ENCODE measurements at places on chromosomes 7 and 10.

DNA sequence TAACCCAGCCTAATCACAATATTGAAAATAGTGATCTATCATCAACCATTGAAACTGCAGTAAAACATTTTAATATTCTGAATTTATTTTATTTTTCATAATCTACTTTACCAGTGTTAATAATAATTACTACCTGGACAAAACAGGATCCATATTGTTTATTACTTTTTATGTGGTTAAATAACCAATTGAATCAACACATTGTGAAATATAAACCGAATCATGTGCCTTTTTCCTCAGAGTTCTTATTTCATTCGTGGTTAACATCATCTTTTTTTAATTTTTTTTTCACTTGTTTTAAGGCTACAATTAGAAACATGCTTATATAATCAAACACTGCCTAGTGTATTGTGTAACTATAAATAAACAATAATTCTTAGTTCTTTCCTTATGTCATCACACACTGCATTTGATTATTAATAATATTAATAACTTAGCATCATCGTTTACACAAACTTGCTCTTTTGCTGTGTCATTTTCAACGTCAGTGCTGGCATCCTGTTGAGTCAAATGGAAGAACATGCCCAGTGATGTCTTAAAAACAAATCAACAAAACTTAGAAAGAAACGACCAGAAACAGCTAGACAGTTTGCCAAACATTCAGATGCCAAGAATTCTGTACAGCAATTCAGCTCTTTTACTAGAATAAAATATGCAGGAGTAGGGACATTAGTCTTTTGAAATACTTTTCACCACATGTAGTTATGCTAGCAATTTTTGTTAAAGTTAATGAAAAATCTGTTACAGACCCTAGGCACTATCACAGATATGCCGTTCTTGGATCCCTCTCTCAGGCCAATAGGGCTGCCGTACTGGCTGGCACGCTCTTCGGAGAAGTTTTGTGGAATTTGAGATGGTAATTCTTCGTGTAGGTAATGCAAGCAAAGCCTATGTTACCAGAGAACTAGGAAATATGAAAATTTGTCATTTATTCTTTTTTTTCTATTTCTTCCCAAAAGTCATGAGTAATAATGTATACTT is 330.4 kb upstream of the SEMA3A start:
- no peak for DNase-seq

DNA sequence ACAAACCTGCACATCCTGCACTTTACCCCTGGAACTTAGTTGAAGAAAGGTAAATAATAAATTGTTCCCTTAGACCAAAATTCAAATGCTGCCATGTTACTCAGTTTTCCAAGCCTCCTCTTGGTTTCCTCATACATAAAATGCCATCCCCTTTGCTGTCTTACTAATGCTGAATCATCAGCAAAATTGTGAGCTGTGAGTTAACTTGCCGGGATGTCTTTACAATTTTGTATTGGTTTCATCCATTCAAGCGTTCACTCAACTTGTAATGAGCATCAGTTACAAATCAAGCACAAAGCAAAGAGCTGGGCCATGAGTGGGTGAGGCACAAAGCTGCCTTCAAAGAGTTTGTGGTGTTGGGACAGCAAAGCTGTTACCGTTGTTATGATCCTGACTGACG is 395.8 kb upstream of the ZMIZ1 start:
- no peak for DNase-seq

DNA sequence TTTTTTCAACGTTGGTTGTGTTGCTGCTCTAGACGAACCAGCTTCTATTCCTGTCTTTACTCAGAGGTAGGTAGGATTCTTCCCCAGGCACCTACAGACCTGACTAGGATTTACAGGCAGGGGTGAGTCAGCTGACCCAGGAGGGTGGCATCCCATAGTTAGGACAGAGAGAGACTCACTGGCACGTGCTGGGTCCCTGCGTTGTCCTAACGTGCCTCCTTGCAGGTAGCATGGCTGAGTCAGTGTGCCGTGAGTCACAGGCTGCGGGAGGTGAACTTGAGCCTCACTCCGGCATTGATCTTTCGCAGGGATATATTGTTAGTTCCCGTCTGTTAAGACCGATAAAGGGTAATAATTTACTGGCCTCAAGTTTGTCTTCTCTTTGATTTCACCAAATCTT is 96.5 kb downstream of the PFKFB3 start:
- no peak for DNase-seq

- DNase-seq = no peak
Observed at GRCh38 chr10:72106896-72107295, 18.5 kb upstream of the SPOCK2 start.

- no peak for DNase-seq
Observed at GRCh38 chr7:2245883-2246675, 4.1 kb downstream of the NUDT1 start.

DNA sequence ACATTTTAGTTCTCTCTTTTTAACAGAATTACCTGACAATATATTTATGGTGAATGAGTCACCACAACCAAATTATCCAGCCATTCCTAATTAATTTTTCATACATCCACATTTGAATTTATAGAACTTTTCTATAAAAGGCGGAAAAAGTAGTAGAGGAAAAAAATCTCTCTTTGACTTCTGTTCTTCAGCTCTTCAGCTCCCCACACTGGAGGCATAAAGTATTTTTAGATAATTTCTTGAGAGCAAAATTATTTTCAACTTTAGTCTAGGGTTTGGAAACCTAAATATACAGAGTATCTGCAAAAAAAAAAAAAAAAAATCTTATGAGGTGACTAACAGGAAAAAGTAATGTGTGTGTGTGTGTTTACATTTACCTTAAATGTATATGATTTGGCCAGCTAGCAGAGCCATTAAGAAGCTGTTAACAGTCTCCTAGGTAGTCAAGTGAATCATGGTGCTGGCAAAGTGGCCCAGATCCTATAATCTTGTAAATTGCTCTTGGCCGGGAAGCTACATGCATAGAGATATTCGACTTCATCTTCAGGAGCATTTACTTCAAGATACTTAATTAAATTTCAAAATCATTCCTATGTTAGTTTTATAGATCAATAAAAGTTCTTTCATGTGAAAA is 383.1 kb upstream of the STEAP1 start:
- DNase-seq = no peak

GRCh38 chr10:13039761-13040160 is 38.2 kb upstream of the CCDC3 start:
- no peak for DNase-seq

DNA sequence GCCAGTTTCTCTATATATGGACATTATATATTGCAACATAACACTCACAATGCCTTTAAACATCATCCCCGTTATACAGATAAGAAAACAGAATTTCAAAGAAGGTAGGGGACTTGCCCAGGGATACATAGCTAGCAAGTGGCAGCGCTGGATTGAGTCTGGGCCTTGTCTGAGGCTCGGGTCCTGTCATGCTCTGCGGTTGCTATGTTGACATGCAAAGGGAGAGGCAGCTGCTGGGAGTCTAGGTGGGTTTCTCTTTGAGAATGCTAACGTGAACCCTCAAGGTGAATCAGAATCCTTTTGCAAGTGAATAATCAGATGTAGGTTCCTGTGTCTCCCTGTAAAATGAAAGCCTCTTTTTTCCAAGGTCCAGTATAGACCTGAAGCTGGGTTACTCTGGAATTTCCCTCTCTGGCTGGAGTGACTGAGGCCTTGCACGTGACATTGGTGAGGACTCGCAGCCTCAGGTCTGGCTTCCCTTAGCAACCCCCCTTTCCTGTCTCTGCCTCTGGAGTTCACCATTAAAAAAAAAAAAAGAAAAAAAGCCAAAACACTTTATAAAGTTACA is 38.9 kb downstream of the TCF7L2 start:
- DNase-seq = no peak

DNA sequence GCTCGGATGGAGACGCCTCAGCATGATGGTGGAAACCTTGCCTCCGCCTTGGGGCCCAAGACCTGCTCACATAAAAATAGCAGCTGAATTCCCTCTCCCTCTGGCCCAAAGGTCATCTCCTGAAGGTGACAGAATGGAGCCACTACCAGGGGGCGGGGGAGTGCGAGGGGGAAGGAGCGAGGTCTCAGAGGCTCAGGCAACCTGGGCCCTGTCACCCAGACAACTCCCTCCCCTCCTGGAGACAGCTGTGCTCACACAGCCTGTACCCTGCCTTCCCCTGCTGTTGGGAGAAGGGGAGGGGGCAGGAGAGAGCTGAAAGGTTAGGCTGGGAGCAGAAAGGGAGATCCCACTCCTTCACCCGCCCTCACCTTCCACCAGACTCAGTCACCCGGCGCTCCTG is 173.0 kb upstream of the RHEB start:
- DNase-seq = no peak

DNA sequence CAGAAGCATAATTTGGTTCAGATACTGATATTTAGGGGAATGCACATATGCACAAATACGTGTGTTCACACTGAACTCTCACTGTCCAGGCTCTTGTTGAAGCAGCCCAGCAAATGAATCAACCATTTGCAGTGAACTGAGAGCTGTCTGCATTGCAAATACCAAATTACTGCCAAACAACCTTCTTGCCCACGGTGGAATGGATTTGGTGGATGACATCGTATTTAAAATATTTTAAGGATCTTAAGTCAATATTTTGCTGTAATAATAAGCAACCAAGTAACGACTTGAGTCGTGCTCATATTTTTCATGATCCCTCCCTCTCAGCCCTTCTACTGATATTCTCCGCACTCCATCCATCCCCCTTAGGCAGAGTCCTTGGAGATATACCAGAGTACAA is 107.9 kb upstream of the FEZF1 start:
- DNase-seq = no peak

DNA sequence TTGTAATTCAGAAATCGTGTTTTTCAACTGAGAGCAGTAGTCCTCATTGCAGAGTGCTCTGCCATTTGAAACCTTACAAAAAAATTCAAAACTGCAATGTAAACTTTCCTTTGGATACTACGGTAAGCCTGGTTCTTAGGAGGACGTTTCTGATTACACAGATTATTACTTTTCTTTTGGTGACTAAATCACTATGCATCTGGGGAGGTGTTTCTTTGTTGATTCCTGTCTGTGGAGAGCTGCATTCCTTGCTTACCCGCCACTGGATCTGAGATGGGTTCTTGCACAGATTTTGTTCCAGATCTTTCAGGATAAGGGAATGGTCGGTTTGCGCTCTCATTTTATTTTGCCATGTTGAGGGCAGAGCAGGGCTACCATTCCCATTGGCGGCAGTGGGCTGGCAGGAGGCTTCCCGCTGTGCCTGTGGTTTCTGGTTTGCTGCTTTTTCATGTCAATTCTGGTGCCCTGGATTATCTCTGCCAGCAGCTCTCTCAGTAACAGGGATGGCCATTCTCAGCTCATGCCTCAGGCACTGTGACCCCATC is 485.1 kb downstream of the GLRX3 start:
- no peak for DNase-seq

DNA sequence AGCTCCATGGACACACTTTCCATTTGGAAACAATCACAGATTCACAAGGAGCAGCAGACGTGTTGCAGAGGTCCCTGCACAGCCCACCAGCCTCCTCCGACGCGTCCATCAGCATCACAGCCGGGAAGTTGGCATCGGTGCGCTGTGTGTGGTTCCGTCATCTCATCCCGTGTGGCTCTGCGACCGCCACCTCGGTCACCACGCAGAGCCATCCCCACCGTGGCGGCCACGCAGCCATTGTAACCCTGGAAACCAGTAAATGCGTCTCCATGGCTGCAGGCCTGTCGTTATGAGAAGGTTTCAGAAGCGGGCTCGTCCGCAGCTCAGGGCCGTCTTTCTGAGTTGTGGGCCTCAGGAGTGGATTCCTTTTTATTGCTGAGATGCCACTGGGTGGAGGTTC is 36.0 kb downstream of the FOXK1 start:
- DNase-seq = no peak

GRCh38 chr10:14603534-14604102 is 171.1 kb downstream of the FAM107B start:
- DNase-seq = no peak

GRCh38 chr10:76394707-76395042 is 963.3 kb downstream of the LRMDA start:
- DNase-seq = no peak

DNA sequence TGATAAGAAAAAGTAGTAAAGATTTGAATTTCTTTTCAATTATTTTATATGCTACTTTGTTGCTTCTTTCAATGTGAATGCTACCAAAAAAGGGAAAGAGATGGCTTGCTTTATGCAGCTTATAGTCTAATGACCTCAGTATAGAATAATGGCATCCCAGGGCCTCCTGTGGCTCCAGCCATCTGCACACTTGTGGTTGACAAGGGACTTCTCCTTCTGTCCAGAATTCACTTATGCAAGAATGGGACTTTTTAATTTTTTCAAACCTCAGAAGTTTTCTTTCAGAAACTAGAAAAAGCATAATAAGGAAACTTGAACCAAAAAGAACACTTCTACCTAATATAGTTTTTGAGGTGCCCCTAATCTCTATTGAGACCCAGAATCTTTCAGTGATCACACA is 310.9 kb downstream of the CTNNA3 start:
- DNase-seq = no peak
